SHP77 (cell line): ENCODE measurements at places on chromosomes 13 and 19.

- no peak for DNase-seq
These were observed 5.9 kb downstream of the CACNG7 start for GRCh38 chr19:53915000-53915399.

DNA sequence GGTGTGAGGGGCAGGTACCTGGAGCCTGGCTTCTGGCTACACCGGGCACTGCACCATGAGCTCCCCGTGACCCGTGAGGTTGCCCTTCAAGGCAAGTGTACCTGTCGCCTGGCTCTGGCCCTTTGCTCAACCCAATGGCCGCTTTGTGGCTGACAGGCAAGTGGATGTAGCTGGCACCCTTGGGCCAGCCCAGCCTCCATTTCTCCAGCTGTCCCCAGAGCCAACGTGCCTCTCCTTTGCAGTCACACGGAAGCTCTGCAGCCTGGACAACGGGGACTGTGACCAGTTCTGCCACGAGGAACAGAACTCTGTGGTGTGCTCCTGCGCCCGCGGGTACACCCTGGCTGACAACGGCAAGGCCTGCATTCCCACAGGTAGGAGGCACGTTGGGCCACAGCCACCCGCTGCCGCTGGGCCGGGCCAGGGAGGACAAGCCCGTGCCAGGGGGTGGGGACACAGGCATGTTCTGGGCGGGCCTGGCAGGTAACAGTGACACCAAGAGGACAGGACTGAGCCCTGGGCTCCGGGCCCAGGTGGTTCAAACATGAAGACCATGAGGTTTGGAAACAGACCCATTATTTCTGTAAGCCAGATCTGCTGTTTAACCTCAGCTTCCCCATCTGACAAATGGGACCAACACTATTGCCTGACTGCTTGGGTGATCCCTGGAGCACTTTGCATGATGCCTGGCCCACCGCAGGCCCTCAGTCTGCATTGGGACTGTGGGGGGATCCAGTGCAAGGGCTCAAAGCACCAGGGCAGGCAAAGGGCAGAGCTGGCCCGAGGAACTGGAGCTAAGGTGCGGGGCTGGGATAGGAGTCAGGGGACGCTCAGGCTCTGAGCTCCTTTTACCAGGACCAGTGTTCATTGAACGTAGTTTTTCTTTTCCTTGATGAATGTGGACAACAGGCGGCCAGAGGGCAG lies 17.5 kb upstream of the PROZ start:
- no peak for DNase-seq

DNA sequence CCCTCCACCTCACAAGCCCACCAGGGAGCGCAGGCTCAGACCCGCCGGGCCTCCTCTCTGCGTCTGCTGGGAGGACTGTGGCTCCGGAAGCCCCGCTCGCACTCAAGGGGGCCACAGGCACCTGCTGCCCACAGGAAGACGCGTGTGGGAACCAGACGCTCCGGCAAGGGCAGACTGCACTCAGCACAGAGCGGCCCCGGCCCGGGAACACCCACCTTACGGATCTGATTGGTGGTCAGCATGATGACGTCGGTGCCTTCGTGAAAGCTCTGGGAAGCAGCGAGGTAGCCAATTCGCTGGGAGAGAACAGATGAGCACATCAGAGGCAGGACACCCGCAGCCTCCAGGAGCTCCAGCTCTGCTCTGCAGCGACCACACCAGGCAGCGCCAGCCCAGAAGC lies 14.6 kb downstream of the AP3D1 start:
- DNase-seq: peak; percentile 40

DNA sequence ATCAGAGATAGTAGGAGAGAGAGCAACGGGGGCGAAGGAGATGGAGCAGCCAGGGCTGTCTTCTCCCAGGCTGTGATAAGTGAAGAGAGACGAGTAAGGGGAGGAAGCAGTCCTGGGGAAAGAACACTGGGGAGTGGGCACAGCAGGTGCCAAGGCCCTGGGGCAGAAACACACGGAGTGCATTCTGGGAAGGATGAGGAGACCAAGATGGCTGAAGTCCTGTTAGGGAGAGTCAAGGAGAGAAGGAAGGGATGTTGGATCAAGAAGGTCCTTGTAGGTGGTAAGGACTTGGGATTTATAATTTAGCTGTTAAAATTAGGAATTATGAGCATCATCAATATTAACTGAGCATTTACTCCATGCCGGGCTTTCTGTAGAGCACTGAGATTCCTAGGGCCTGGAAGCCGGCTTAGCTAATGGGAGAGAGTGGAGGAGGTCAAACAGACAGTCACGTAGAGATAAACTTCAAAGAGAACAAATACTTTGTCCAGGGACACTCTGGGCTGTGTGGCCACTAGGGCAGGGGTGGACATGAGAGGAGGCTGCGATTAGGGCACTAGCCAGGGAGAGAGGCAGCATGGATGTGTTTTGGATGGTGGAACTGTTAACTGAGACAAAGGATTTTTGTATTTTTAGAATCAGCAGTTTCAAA lies 134.2 kb upstream of the PEG3 start:
- no peak for DNase-seq

GRCh38 chr19:55265173-55265572 lies 6.4 kb upstream of the PPP6R1 start:
- no peak for DNase-seq

DNA sequence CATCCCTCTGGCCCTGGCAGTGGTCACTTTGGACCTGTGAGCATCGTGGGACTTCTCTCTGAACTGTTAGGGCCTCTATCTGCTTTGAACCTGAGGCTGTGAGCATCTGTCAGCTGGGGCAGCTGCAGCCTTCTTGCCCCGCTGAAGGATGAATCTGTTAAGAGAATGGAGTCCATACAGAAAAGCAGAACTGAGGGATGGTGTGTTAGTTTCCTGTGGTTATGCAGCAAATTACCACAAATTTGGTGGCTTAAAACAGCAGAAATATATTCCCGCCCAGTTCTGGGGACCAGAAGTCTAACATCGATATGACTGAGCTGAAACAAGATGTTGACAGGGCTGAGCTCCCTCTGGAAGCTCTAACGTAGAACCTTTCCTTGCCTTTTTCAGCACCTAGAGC lies 1.6 kb upstream of the ZNF497 start:
- no peak for DNase-seq

DNA sequence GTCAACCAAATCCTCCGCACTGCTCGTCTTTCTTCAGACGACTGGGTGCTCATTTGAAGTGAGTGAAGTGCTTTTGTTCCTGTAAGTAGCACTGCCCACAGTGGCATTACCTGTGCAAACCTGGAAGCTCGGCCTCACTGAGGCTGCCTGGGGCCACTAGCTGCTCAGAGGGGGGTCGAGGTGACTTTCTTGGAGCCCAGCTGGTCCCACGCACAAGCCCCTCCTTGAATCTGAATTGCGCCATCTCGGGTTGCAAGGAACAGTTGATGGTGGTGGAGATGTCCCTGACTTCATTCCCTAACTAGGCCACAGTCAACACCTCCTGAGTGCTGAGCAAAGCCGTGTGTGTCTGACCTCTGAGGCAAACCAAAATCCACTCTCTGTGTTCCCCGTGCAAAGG lies 79.3 kb upstream of the GPR183 start:
- DNase-seq: no peak
